ENCODE measurements at places on chromosomes 11 and 22.

DNA sequence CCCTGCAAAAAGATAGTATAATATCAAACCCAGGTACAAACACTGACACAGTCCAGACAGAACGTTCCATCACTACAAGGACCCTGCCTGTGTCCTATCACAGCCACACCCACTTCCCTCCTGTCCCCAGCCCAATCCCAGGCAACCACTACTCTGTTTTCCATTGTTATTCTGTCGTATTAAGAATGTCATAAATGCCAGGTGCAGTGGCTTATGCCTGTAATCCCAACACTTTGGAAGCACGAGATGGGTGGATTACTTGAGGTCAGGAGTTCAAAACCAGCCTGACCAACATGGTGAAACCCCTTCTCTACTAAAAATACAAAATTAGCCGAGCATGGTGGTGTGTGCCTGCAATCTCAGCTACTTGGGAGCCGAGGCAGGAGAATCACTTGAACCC, 89.0 kb downstream of the TRMU start:
- no peak for DNase-seq

DNA sequence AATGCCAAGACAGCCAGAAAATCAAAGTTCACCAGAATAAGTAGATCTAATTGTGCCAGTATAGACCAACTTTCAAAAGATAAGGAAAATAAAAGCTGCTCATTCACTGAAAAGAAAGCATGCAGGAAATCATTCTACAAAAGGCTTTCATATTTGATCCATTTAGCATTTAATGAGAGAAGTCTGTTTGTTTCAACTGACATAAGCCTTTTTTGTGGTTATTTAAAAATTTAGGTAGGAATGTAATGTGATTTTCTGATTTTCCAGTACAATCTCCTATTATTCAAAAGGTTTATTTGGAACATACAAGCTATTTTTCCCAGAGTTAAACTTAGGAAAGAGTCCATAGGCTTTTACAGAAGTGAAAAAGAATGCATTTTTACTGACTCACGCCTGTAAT, 92.7 kb downstream of the SBF2 start:
- DNase-seq, result no peak

- DNase-seq, result no peak
Measured at GRCh38 chr22:46115388-46115678, 35.0 kb upstream of the PPARA start.

DNA sequence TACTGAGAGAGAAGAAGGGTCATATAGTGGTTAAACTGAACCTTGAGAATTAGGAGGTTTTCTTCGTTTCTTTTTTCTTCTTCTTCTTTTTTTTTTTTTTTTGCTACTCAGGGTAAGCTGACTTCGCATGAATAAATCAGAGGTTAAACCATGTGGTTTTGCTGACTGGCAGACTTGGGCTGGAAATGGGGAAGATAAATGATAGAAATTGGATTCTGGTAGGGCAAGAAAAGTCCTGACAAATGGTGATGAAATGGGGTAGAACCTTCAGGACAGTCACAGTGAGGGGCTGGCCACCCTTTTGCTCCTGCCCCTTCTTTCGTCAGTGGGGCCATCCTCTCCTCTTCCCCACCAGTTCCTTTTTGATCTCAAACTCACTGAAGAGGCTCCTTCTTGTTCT, 1.6 kb upstream of the SWAP70 start:
- DNase-seq, result no peak

DNA sequence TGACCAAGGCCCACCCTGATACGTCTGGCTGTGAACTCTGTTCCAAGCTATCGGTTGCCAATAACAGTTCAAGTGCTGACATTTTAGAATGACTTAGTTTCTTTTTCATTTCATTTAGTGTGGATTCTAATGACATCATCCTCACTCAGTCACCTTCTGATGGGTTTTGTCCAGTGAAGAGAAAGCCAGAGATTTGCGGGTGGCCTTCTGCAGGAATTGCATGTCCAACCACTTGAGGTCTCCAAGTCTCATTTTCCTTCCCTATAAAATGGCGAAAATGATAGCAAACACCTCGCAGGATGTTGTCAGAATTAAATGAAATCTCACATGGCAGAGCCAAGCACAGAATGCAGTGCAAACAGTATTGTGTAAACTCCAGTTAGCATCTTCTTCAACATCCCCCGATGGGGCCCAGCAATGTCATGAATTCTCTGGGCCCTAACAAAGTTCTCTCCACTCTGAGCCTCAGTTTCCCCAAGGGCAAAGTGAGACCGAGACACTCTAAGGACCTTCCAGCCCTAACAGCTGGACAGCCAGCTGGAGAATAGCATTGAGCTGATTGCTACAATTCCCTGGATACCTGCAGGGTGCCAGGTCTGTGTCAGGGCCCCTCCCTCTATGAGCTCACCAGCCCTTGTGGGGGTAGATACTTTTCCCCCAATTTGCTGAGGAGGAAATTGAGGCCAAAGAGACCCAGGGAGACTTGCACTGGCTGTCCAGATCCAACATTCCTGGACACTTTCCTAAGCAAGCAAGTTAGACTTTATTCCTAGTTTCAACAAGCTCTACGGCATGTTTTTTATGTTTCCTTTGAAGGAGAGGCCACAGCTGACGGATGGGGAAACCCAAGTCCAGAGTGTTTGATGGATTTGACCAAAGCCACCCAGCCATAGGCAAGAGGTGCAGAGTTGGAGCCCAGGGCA, 286.7 kb downstream of the MN1 start:
- no peak for DNase-seq

DNA sequence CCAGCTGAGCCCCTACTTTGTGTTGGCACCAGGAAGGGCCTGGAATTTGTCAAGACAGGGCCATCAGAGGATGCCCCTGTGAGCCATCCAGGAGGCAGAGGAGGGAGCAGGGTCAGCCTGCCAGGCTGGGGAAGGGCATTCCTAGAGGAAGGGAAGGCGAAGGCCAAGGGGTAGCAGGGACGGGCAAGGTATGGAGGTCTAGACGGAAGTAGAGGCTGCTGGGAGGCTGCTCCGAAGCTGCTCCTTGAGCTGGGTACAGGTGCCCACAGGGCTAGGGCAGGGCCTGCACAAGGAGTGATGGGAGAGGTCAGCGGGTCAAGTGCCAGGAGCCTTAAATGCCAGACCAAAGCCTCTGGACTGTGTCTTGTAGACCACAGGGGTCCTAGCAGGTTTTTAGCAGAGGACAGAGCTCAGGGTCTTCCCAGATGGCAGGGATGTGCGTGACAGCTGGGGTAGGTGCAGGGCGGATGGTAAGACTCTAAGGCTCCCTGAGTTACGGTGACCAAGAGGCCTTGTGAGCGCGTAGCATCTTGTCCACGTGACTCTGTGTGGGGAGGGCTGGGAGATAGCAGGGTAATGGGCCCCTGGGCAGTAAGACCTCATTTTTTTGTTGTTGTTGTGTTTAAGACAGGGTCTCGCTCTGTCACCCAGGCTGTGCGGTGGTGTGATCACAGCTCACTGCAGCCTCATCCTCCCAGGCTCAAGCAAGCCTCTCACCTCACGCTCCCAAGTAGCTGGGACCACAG, 31.7 kb upstream of the CSNK1E start:
- no peak for DNase-seq

DNA sequence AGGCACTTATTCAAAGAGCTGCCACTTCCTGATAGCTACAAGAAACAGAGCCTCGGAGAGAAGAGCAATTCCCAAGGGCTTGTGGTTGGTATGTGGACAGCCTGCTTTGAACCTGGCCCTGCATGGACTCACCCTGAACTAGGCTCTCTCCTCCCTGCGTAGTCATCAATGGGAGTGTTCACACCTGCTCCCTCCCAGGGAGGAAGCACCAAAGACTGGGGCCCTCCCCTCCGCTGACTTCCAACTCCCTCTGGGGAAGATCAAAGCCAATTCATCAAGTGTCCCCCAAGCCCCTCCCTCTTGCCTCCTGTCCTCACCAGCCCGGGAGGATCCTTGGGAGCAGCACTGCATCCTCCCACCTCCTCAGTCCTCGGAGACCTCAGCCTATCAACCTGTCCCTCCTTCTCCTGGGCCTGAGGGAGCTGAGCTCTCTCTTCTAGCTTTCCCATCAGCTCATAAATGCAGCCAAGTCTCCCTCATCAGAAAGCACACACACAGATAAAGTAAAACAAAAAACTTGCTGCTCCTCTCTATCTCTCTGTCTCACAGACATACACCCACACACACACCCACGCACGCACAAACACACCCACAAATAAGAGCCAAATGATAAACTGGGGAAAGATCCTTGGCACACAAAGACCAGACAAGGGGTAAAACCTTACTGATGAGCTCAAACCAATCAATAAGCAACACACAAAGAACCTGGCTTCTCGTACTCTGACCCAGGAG, 3.3 kb downstream of the A4GALT start:
- DNase-seq, result no peak

GRCh38 chr22:45863981-45864751, 112.8 kb downstream of the WNT7B start:
- peak; percentile 82 for DNase-seq

DNA sequence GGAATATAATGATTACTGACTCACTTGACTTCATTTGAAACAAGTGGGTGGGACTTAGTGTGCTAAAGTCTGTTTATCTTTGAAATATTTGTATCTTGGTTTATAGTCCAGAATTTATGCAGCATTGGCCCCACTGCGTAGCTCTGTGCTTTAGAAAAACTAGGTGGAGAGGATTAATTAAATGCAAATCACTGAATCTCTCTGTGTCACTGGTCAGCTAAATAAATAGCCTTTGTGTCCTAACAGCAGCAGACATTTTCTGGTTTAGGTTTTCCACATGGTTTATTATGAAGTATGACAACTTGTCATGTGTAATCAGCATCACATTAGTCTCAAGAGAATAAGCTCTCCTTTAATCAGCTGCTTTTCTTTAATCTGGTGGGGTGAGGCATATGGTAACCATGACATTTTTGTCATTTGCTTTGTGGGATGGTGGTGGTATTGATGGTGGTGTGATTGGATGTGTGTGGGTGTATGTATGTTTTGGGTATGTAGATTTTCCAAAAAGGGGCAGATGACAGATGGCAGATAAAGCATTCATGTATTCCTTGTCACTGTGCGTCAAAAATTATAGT, 33.9 kb downstream of the BCL2L13 start:
- no peak for DNase-seq

DNA sequence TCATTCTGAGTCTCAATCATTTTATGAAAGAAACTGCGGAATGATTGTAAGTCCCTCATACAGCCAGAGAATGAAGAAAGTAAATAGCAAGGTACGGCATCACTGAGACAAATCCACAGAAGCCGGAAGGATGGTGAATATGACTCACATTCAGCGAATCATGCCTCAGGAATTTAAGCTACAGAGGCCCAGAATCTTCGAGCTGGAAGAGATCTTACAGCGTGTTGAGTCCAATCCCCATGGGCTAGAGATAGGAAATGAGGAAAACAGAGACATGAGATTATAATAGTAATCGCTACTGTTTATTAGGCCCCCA, 173.2 kb downstream of the KIF18A start:
- DNase-seq, result no peak

- no peak for DNase-seq
Measured at GRCh38 chr11:132118661-132119060, 748.2 kb downstream of the NTM start.
